NCI-H1436 treated with DMSO at 0.1 percent for 48 hours (cell line): ENCODE measurements at places on chromosomes 5 and 9.

- no peak for DNase-seq
These were observed 205.1 kb downstream of the AUH start for GRCh38 chr9:91156451-91157234.

DNA sequence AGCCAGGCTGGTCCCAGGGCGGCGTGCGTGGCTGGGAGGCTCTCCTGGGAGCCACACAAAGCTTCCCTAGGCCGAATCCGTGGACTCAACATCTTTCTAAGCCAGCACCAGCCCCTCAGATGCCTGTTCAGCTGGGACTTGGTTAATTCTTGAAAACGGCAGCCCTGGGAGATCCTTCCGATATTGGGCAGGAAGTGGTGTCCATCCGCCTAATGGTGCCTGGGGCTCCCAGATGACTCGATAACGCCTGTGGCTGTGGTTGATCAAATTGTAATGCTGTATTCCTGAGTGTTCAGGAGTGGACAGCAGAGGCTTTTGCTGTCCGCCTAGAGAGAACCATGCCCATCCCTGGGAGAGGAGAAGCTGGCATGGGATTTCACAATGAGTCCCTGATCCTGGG is 14.1 kb downstream of the KCNT1 start:
- no peak for DNase-seq

- DNase-seq: no peak
These were observed 53.7 kb downstream of the RGMB start for GRCh38 chr5:98827161-98827560.

- DNase-seq: no peak
These were observed 254.8 kb downstream of the NSG2 start for GRCh38 chr5:174300118-174300940.

DNA sequence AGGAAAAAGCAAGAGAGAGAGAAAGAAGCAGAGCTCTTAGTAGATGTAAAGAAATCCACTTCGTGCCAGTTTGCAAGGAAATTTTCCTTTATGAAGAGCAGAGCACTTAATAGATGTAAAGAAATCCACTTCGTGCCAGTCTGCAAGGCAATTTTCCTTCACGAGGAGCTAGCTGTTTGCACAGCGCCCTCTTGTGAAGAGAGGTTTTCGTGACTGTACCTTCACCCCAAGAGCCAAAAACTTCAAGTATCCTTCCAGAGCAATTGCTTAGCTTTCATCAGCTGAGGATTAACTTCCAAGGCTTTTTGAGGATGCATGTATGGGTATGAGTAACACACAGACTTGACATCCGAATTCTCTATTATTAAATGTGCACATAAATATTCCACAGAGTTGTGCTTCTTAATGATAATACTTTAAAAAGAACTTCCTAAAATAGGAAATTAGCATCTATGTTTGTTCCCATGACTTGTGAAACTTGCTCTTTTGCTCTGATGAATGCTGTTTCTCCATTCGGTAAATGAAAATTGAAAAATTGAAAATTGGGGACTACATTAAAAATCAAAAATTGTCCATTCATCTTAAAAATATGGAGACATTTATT is 525.6 kb downstream of the PDE4D start:
- DNase-seq: no peak

- no peak for DNase-seq
These were observed 63.0 kb downstream of the PUM3 start for GRCh38 chr9:2780846-2781245.

DNA sequence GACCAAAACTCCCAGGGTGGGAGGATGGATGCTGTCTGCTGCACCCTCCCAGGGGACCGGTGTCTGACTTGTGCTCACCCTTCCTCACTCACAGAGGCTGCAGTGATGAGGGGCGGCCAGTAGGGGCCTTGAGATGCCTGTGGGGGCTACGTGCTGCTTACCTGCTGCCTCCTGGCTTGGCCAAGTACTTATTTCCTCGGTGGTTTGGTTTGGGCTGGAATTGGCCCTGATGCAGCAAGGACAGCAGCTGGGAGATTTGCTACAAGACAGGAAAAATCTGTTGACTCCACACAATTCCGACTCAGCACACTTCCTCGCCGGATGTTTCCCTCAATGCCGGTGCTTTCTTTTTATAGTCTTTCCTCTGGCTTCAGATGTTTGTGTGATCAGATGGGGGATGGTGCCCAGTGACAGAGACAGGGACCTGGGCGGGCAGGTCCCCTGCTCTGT is 6.6 kb downstream of the PCDH12 start:
- DNase-seq: no peak

DNA sequence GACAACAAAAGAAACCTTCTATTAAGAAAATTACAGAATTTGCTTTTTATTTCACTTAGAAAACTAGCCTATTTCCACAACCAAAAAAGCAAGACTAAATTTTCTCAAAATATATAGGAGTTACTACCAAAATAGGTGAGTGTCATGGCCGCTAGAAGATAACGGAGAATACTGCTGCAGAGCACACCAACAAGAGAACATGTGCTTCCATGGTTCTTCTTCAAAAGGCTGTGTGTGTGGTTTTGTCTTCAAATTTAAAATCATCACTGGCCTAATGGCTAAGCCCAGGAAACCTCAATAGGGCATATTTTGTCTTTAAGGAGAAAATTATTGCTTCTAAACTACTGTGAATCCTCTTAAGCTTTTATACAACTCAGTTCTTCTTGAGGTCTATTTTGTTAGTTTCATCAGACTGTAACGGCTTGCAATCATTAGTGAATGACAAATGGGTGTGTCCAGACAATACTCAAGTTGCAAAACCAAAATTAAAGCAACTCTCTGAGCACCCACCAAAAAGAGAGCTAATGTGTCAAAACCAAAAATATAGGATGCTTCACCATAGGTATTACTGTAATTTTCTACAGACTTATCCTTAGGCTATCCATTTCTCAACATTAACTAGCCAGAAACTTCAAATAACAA is 3.3 kb downstream of the SETX start:
- no peak for DNase-seq

- DNase-seq: no peak
These were observed 21.7 kb upstream of the NRARP start for GRCh38 chr9:137323531-137324331.

DNA sequence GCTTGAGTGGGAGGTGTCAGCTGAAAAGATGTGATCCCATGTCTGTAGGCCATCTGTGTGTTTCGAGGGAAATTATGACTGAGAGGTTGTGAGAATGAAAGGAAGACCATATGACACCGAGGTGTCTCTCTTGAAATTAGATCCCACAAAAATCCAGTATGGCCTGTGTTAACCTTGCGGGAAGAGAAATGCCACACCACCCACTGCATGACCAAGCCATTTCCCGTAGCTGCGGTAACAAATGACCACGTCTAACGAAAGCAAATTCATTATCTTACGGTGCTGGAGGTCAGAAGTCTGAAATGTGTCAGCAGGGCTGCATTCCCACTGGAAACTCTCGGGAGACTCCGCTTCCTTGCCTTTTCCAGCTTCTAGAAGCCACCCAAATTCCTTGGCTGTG is 11.6 kb downstream of the C9orf57 start:
- DNase-seq: no peak

GRCh38 chr9:89873801-89874200 is 269.0 kb downstream of the GADD45G start:
- no peak for DNase-seq

- no peak for DNase-seq
These were observed 210.9 kb upstream of the CLINT1 start for GRCh38 chr5:158069838-158070237.

- DNase-seq: no peak
These were observed 51.2 kb upstream of the TESK1 start for GRCh38 chr9:35553670-35554543.

- DNase-seq: no peak
These were observed 339.6 kb upstream of the ITGA1 start for GRCh38 chr5:52448111-52448510.

DNA sequence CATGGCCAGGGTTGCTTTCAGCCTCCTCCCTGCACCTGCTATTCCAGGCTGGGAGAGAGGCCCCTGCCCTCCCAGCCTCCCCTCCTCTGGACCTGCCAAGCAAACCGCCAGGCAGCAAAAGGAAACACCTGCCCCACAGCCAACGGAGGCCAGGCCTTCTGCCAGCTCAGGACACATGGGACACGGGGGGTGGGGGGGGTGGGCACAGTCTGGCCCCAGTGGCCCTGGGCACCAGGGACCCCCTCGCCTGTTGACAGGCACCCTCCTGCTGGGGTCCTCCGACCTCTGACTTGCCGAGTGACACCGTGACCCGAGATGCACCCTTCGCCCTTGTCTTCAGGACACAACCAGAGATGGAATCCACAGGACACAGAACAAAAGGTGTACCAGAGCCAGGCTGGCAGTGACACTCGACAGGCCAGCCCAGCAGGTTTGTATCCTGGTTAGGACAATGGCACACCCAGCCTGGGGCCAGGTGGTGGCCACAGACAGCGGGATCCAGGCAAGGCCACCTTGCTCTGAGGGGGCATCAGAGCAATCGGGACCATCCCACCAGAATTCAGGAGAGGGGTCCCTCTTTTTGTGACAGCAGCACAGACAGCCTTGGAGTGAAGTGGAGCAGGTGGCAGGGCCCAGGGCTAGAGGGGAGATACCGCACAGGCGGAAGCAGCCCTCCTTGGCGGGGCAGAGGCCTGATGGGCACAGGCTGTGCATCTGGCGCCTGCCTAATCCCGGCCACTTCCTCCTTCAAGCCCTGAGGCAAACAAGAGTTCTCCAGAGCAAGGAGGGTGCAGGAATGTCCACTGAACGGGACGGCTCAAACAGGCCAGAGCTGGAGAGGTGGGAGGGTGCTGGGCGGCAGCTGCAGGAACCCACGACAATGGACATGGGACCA is 1.3 kb upstream of the TMEM210 start:
- no peak for DNase-seq

DNA sequence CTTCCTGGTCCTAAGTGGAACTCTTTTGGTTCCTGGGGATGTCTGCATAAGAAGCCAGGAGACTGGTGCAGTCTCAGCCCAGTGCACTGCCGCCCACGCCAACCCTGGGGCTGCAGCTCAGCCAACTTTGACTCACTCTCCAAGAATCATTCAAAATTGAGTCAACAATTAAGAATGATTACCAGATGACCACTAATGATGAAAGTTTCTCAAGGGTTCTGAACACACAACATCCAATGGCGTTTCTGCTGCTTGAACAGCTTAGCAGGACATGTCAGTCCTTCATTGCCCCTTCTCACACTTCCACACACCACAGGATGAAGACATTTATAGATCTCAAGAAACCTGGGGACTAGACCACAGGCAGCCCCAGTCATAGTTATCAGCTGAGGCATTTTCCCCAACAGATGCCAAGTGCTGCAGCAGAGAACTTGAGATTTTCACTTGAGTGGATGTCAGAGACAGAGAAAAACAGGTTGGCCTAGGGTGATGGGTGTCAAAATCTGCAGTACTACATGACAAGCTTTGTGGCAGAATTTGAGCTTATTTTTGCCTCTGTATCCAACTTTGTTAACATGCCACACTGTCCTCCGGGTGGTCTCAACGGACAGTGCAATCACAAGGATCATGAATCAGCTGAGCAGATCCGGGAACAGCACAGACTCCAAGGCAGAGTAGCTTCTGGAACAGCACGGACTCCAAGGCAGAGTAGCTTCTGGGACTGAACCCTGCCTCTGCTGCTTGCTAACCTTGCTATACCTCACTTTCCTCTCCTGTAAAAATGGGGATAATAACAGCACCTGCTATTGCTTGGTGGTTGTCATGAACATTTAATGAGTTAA is 356.1 kb downstream of the SPOCK1 start:
- DNase-seq: no peak

DNA sequence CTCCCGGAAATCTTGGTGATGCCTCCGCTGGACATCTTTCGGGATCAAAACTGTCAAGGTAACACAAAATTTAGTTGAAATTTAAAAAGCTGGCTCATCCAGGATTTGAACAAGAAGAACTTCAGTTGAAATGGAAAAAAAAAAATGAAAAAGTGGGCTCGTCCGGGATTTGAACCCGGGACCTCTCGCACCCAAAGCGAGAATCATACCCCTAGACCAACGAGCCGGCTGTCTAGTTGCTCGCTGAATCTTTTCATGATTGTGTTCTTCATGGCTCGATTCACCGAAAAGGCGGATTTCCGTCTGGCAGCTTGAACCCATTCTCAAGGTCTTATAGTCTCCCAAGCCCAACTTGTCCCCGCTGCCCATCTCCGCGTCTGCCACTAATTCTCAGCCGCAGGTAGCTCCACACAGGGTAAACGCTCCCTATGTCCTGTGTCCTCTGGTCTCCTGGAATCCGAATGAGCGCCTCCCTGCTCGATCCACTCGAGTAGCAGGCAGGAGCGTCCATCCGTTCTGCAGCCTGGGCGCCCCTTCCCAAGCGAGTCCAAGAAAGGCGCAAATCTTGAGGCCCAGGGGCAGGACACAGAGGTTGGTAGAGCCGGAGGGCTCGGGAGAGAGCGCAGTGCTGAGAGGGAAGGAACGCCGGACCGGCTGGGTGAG is 16.2 kb downstream of the TRIM7 start:
- DNase-seq: no peak

DNA sequence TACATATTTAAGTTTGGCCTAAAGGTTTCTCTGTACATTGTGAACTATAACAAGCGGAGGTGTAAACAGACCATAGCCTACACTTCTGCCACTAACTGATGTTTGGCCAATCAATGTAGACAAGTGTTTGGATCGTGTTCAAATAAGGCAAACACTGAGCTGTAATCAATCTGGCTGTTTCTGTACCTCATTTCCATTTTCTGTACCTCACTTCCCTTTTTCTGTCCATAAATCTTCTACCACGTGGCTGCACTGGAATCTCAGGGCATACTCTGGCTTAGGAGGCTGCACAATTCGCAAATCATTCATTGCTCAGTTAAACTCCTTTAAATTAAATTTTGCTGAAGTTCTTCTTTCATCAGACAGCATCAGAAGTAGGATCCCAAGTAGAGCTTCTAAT is 140.9 kb downstream of the SLC25A46 start:
- no peak for DNase-seq

GRCh38 chr9:119418721-119419120 is 49.5 kb upstream of the BRINP1 start:
- no peak for DNase-seq

- no peak for DNase-seq
These were observed 269.7 kb upstream of the GAS1 start for GRCh38 chr9:87216897-87217455.

- DNase-seq: no peak
These were observed 499 bp upstream of the FCHSD1 start for GRCh38 chr5:141651728-141652105.

GRCh38 chr5:90675222-90675621 is 116.6 kb downstream of the ADGRV1 start:
- DNase-seq: no peak

- no peak for DNase-seq
These were observed 1.5 kb upstream of the CLIC3 start for GRCh38 chr9:136997830-136998234.

- DNase-seq: no peak
These were observed 81.5 kb downstream of the PRKACG start for GRCh38 chr9:68932458-68932857.
